Epithelial cell of proximal tubule (primary cell): ENCODE measurements at places on chromosomes 11 and 22. TPM values are rescaled to one million over a fixed set of nuclear protein-coding genes. Genes with fewer than 3 reads are reported as not detected.

- DNase-seq, result no peak
Measured at GRCh38 chr11:73359930-73360742, 16.1 kb upstream of the RELT start.

HBG1 gene
- not detected in 2 replicates for total RNA-seq

OR8H3 gene
- total RNA-seq, result not detected in 2 replicates

RIMBP3C gene
- total RNA-seq, result 0.12 TPM in 1 of 2 replicates, not detected in the other

DNA sequence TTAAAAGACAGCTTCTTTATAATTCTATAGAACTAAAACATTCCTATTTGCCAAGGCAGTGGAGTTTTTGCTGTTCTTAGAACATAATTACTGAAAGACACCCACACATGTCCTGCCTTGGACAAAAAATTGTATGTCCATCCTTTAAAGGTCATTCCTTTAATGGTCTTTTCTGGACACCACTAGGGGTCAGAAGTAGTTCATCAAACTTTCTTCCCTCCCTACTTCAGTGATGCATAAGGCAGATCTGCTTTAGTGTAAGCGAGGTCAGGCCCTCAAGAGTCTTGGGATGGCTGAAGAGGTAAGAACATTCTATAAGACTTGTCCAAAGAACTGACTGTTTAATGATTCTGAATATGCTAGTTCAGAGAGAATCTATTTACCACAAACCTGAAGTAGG lies 4.3 kb upstream of the OR51V1 start:
- DNase-seq, result peak; percentile 31

DNA sequence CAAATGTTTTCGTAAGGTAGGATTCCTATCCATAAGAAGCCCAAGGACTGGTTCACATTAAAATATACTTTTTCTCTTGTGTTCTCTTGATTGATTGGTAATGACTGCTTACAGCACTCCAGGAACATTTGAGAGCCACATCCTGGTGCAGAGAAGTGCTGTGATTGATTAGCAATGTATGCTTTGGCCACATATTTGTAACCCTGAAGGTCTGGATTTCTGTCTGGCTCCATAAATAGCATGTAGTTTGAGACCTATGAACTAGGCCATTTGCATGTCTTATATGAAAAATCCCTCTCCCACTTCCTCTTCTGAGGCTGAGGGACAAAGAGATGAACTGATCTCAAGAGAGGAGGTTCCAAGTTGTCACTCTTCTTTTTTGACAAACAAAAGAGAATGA lies 49.3 kb upstream of the CD44 start:
- DNase-seq, result no peak

DNA sequence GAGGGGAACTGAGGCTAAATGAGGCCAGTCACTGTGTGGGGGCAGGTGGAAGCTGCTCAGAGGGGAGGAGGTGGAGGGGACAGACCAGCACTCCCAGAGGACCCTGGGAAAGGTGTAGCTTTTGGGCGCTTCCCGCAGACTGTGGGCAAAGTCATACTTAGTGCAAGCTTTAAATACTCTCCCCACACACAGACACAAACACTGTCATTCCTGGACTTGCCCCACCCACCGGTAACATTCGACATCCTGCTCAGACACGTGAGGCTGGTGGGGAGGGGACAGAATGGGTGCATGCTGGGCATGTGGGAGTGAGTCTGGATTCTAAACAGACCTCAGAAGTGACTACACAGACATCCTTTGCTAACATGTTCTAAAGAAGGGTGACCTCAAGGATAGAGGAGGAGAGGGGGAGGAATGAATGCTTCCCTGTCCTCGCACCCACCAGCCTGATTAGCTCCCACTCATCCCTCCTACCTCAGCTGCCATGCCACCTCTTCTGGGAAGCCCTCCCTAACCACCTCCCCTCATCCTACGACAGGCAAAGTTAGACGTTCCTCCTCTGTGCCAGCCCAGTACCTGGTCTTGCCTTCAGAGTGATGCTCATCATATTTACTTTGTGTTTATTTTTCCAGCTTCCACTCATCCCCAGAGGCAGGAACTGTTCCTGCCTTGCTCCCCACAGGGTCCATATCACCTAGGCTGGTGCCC lies 22.2 kb downstream of the TSKU start:
- no peak for DNase-seq

KCNK7 gene
- total RNA-seq, result 0.17 TPM in 1 of 2 replicates, not detected in the other

CCDC81 gene
- total RNA-seq, result 0.81 TPM in 1 of 2 replicates, not detected in the other

GRCh38 chr22:47654922-47655491 lies 892.6 kb downstream of the TBC1D22A start:
- DNase-seq, result no peak

DNA sequence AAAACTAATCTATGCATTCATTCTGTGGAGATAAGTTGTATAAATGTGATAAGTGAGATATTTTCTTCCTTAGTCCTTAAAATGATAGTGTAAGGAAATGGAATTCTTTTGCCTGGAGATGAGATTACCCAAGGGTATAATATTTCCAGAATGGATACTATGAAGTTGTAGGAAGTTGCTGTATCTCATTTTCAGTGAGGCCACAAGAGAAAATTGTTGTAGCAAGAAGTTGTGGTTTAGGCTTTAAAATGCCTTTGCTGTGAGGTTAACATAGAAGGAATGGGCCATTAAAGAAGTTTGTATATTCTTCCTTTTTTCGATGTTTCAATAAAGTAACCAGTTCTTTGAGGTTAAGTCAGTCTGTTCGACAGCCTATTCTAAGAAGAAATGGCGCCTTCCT lies 50.7 kb upstream of the LIN7C start:
- DNase-seq, result no peak

DNA sequence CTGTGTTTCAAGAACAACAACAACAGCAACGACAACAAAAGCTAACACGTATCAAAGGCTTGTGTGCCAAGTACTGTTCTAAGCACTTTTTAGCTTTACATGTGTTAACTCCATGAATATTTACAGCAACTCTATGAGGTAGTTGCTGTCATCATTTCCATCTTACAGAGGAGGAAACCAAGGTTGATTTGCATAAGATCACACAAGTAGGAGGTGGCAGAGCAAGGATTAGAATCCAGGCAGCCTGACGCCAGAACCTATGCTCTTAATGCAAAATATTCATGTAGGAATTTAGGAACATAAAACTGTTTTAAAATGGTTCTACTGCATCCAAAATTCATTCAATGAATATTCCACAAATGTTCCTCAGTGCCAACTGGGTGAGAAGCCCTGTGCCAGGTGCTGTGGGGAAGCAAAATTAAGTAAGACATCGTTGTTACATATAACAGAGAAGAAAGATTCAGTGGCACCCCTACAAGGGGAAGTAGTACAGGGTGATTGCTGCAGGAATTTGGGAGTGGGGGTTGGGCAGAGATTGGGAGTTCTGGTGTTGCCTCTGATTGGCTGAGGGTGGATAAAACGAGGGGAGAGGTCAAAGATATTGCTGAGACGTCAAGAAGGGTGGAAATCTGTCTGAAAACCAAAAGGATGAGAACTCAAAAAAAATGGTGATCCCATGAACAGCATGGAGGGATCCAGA lies 86.1 kb upstream of the ARHGAP20 start:
- no peak for DNase-seq
